ENCODE measurements at places on chromosomes 6 and 20.

DNA sequence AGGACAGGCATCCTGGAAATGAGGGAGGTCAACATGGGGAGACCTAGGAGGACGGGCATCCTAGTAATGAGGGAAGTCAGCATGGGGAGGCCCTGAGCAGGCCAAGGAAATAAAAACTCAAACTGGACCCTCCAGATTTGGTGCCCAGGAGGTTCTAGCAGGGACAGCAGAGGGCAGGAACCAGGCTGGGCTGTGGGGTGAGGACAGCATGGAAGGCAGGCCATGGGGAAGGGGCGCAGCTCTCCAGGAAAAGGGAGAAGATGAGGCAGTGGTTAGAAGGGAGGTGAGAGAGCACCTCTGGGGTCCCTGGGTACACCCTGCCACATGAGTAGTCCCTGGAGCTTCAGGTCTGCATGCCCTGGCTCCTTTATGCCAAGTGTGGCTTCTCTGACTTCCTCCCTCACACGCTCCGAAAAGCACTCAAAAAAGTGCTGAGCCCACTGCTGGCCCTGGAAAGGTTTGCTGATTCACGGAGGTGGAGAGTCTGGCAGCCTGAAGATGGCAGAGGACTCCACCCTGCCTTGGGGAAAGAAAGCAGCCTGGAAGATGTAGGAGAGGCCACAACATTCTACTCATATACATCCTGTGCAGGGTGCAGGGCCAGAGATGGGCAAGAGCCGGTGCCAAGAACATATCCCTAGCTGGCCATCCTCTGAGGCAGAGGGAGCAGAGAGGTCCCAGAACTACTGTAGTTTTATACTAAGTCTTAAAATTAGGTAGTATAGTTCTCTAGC, 154.9 kb downstream of the MRPL14 start:
- no peak for DNase-seq

DNA sequence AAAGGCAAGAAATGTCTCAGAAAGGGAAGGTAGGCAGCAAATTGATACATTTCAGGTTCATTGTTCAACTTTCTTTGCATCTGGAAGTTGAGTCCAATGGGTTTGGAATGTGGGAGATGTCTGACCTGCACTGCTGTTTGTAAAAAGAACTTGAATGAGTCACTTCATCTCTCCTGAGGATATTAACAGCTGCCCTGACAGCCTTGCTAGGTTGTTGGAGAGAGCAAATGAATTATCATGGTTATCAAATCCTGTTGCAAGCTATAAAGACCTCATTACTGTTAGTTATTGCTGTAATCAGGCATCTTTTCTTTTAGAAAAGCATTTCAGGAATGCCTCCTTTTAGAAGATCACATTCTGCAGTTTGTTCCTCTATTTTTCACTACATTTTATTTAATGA, 23.0 kb upstream of the FLRT3 start:
- DNase-seq = no peak

- no peak for DNase-seq
These were observed 122.4 kb downstream of the MRPL14 start for GRCh38 chr6:44004625-44005506.

GRCh38 chr6:35061651-35062410, 79.3 kb downstream of the TCP11 start:
- DNase-seq = no peak

DNA sequence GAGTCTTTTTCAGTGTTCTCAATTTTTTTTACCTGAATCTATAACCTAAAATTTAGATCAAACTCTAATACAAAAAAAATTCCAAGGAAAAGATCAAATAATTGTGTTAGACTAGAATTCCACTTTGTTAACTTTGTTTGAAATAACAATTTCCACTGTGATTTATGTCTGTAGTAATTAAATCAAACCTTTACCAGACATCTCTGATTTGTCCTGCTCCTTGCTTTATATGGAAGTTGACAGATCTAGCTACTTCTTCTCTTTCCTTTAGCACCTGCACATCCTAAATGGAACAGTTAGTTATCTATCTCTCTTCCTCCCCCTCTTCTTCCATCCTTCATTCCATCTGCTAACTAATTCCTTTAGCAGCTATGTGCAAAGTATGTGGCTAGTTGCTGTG, 99.5 kb upstream of the TMEM30A start:
- DNase-seq = no peak

GRCh38 chr6:12484519-12484918, 194.4 kb downstream of the EDN1 start:
- no peak for DNase-seq

DNA sequence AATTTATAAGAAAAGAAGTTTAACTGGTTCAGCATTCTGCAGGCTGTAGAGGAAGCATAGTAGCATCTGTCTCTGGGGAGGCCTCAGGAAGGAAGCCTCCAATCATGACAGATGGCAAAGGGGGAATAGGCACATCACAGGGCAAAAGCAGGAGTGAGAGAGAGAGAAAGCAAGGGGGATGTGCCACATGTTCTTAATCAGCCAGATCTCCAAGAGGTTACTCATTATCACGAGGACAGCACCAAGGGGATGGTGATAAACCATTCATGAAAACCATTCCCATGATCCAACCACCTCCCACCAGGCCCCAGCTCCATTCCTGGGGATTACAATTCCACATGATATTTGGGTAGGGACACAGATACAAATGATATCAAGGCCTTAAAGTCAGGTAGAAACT, 217.5 kb upstream of the TCF21 start:
- peak; percentile 90 for DNase-seq

DNA sequence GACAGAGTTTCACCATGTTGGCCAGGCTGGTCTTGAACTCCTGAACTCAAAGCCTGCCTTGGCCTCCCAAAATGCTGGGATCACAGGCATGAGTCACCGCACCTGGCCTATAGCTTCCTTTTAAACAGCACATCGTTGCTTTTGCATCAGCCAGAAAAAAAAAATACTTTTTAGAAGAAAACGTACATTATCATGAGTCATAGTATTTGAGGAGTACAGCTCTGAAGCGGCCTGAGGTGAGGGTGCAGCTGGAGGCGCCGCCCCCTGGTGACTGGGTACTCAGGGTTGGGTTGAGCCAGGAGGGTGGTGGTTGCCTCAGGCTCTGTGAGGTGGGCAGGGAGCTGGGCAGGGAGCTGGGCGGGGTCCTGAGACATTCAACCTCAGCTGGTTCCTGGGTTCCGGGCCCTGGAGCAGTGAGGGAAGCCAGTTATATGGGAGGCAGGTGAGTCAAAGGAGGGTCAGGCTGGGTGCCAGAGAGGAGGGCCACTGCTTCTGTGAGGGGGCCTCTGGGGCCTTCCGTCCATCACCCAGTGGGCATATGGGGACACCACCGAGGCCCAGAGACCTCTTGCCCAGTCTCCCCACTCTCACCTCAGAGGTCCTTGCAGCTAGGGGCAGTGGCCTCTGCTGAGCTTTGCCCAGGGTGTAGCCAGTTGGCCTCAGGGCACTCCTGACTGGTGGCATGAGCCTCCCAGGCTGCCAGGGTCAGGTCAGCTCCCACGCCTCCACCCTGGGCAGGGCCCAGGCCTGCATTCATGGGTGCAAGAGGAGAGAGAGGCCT, 11.7 kb upstream of the ID1 start:
- DNase-seq = no peak

DNA sequence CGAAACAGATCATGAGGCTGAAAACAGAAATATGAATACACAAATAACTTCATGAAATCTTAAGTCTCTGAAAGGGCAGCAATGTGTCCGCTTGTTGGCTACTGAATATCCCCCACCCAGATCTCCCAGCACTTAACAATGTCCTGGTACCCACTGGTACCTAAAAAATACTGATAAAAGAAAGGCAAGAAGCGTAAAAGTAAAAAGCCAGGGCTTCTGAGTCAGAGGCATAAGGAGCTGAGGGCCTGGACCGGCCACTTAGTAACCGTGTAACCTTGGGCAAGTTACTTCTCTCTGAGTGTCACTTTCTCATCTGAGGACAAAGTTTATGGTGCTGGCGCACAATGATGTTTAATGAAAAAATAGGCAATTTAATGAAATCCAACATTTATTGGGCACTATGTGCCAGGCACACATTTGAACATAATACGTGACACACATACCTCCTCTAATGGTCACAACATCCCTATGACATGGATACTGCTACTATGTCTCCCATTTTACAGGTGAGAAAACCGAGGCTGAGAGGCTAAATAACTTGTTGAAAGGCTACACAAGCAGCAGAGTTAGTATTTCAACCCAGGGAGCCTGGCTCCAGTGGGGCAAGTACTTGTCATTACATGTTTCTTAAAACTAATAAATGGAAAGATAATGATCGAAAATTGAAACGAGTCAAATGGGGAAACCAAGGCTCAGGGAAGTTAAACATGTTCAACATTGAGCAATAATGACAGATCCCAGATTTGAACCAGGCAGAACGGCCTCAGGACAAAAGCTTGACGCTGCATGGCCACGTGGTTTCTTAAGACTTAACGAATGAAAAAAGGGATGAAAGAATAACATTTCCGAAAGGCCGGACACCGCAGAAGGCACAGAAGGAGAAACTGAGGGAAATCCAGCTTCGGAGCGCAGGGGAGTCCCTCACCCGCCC, 828 bp downstream of the TP53RK start:
- DNase-seq = no peak

- DNase-seq = no peak
These were observed 122.7 kb upstream of the RIPOR2 start for GRCh38 chr6:25058441-25058840.

- no peak for DNase-seq
These were observed 48.7 kb downstream of the YTHDF1 start for GRCh38 chr20:63167026-63167917.

DNA sequence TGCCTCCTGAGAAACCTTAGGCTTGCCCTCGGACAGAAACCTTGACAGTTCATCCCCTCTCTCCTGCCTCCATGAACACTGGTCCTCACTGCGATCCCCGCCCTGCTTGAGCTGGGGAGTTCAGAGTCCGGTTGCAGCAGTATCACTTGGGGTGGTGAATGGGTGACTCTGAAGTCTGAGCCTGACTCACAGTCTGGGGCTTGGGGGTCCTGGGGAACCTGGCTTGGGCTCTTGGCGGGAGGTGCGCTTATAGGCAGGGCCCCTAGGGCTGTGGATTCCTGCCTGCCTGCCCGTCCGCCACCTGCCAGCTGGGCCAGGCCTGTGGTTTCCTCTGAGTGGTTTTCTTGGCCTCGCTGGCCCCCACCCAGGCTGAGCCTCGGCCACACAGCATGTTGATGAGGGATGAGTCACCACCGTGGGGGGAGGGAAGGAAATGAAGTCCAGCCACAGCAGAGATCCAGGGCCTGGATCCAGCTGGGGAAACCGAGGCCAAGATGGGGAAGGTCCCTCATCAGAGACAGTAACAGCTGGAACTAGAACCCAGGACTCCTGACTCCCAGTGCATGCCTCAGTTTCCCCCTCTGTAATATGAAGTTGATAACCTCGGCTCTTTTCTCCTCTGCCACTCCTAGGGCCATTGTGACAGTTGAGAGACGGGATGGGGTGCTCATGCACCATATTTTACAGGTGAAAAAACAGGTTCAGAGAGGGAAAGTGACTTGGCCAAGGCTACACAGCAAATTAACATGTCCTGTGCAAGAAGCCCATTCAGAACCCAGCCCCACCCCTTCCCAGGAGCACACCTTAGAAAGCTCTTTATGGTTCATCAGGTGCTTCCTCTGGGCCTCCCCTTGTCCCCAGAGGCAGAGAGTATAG, 9.2 kb downstream of the FOXS1 start:
- DNase-seq = no peak

DNA sequence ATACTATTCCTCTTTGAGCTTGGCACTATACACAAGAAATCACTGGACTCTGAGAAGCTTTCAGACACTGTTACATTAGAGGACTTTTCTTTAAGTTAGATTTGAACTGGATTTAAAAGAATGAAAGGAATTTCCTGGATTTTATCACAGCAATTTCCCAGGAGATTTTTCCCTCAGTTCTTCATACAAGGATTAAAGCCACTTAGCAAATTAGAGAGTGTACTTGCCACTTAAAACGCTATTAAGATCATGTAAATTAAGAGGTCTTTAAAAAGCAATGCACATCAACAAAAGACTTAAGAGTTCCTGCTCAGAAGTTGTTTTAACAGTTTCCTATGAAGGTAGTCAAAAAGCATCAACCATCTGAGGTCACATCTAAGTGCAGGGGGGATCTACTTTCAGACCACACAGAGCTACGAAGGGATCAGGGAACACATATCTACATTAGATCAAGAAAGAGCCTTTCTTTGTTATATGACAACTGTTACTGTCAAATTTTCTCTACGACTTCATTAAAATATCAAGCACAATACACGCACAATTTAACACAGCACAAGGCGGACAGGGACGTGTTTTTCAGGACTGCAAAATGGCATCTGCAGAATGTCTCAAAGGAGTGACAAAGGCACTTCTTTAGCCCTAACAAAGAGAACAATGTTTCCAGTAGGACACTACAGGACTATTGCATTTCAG, 65.8 kb downstream of the EPB41L2 start:
- peak; percentile 69 for DNase-seq

DNA sequence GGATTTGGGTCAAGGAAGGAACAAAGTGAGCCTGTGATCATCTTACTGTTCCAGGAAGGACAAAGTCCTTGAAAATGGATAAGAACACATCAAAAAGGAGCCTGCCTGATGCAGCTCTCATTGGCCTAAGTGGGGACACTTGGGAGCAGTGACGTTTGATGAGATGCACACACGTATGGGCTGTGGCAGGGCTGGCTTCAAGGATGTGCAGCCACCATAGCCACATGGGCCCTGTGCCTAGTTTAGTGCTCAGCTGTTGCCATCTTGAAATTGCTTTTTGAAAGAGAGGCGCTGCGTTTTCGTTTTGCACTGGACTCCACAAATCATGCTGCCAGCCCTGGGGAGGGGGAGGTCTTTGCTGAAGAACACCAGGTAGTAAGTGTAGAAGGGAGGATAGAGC, 6.6 kb upstream of the NPEPL1 start:
- DNase-seq = no peak

GRCh38 chr6:68947721-68948120, 312.6 kb downstream of the ADGRB3 start:
- DNase-seq = no peak

DNA sequence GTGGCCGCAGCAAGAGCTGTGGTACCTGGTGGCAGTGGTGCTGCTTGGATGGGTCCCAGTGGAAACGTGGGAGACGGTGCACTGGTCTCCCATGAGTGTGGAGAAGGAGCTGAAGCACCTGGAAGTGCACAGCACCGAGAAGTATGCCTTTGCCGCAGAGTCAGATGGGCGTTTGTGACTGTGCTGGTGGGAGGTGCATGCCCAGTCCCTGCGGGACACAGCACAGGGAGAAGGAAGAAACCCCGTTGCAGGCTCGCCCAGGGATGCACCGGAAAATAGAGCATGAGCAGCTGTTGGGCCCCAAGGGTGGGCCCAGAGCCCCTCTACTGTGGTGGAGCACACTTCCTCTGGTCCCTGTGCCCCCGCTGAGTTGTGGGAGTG, 19.3 kb upstream of the RGS17 start:
- no peak for DNase-seq

DNA sequence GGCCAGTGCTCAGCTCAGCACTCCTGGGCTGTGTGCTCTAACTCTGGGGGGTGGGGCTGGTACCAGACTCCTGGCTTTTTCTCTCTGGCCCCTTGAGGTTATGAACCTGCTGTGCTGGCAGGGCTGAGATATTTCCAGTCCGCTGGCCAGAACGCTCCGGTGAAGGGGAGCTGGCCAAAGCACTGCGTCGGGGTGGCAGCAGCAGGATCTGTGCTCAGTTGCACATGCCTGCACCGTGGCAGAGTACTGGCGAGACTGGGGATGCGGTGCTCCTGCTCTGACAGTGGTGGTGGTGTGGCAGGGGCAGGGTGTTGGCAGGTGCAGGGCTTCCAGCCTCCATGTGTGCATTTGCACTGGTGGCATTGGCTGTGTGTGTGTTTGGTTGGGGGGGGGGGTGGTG, 374.4 kb downstream of the PHF3 start:
- no peak for DNase-seq

Data from NCI-H524 treated with DMSO at 0.1 percent for 48 hours (cell line).